CD4-positive, alpha-beta T cell treated with Interleukin-6 at 100 ng/mL for 8 hours (primary cell): ENCODE measurements at places on chromosomes 16 and 17.
A peak's percentile ranks its signal among the peaks of the same experiment; 100 is the strongest.

GRCh38 chr17:53253956-53254597, 568.6 kb upstream of the KIF2B start:
- no peak for DNase-seq

- no peak for DNase-seq
Measured at GRCh38 chr16:67165121-67166078, 855 bp downstream of the HSF4 start.

DNA sequence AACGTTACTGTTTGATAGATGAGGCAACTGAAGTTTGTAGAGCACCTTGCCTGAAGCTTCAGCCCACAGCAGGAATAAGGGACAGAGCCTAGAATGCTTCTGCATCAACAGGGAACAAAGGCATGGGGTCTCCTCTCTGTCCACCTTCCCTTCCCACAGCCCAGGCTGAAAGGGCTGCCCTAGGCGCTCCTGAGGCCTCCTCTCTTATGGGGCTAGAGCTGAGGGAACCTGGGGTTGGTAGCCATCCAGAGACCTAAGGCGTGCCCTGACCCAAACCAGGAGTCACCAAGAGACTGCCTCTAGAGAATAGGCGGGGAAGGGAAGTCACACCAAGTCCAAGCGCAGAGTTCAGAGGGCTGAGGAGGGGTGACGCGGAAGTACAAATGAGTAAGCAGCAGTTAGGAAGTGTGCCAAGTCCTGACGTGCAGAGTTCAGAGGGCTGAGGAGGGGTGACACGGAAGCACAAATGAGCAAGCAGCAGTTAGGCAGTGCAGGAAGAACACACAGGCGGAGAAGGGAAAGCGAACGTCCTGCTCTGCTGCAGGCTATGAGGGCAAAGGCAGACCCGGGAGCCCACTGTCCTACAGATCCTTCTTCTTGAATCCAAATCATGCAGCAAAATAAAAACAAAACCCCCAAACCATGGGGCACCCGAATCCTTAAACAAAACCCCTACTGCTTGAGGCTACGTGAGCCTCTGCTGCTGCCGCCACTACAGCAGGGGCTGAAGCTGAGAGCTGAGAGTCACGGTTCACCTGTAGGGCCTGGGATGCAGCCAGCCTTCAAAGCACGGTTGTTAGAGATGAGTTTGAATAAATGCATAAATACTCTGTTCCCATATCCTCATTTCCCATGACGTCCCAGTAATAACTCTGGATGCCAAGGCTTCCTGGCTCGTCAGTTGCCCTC, 2.7 kb upstream of the SPG7 start:
- peak; percentile 94 for DNase-seq

GRCh38 chr17:14784997-14785696, 480.0 kb downstream of the PMP22 start:
- peak; percentile 18 for DNase-seq

DNA sequence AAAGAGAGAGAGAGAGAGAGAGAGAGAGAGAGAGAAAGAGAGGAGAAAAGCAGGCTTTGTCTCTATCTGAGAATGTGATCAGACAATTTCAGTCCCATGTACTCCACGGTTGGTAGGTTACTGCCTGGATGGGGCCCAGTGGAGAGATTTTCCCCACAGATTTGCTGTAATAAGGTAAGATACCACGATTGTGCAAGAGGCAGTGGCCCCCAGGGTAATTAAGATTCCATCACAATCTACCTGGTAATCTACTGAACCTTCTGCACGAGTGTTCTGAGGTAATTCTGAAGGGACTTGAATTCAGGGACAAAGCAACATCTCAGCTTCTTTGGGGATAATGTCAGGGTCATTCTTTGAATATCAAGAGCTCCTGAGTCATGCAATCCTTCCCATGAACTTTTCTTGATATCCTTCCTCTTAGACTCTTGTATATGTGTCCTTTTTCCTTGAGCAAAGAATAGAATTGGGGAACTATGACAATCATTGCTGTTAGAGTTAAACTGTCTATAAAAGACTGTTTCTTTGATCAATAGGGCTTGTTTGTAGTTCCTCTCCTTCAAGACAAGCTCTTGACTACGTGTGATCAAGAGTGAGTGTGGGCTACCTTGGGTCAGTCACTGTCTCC, 306.6 kb downstream of the MAF start:
- DNase-seq: no peak

- no peak for DNase-seq
Measured at GRCh38 chr16:57020651-57021050, 31.3 kb downstream of the NLRC5 start.
